ENCODE measurements at places on chromosomes 6 and 20. TPM values are rescaled to one million over a fixed set of nuclear protein-coding genes. Genes with fewer than 3 reads are reported as not detected.

The BPI gene
- not detected for total RNA-seq

The WFDC2 gene
- total RNA-seq = not detected

The CPXM1 gene
- 0.72 TPM for total RNA-seq

The PACRG gene
- total RNA-seq = not detected

The RCAN2 gene
- 0.88 TPM for total RNA-seq

The GSTA1 gene
- total RNA-seq = not detected

The CST7 gene
- total RNA-seq = not detected

The CGAS gene
- 10.9 TPM for total RNA-seq

The MEI4 gene
- total RNA-seq = not detected

The UBD gene
- total RNA-seq = not detected

The SYNDIG1 gene
- total RNA-seq = 0.57 TPM

The TMC2 gene
- total RNA-seq = not detected

The APOM gene
- total RNA-seq = 0.72 TPM

The BPIFB4 gene
- not detected for total RNA-seq

The MRPS26 gene
- 27.8 TPM for total RNA-seq

The LEMD2 gene
- 64.0 TPM for total RNA-seq

The POM121L2 gene
- not detected for total RNA-seq

The FUCA2 gene
- 53.7 TPM for total RNA-seq

The AGPAT4 gene
- 13.5 TPM for total RNA-seq

The SGK2 gene
- 0.22 TPM for total RNA-seq

The ANKRD6 gene
- total RNA-seq = 0.22 TPM

The TCP1 gene
- total RNA-seq = 327 TPM

The PLA2G7 gene
- not detected for total RNA-seq

The RNGTT gene
- 38.1 TPM for total RNA-seq

The FAM83C gene
- total RNA-seq = not detected

The NEDD9 gene
- 30.2 TPM for total RNA-seq

The TRERF1 gene
- total RNA-seq = 13.6 TPM

The PGK2 gene
- not detected for total RNA-seq

The MED23 gene
- total RNA-seq = 25.2 TPM

The SEMG1 gene
- total RNA-seq = not detected

The HSPA12B gene
- under 0.01 TPM for total RNA-seq

The GTSF1L gene
- total RNA-seq = not detected

The ZBTB12 gene
- total RNA-seq = 1.4 TPM

The TAGAP gene
- total RNA-seq = not detected

The FYN gene
- total RNA-seq = 121 TPM
